ENCODE measurements at places on chromosomes 11 and 22. TPM values are rescaled to one million over a fixed set of nuclear protein-coding genes. Genes with fewer than 3 reads are reported as not detected.

The OR52J3 gene
- total RNA-seq: not detected

The LIF gene
- total RNA-seq: 21.0 TPM

The KRTAP5-9 gene
- not detected for total RNA-seq

The CEND1 gene
- 2.1 TPM for total RNA-seq

The OR8B12 gene
- not detected for total RNA-seq

The TRIM51 gene
- not detected for total RNA-seq

The TUBA8 gene
- total RNA-seq: 0.51 TPM

The FOLR2 gene
- total RNA-seq: not detected

The GPHA2 gene
- not detected for total RNA-seq

The BEST1 gene
- total RNA-seq: 4.6 TPM

The TIMP3 gene
- 1.5 TPM for total RNA-seq

The HEPN1 gene
- total RNA-seq: not detected

The ADM2 gene
- total RNA-seq: 0.57 TPM

The SPON1 gene
- total RNA-seq: not detected

The KRTAP5-7 gene
- not detected for total RNA-seq

The SPI1 gene
- 0.10 TPM for total RNA-seq

The SGSM1 gene
- total RNA-seq: 0.57 TPM

The ALDH3B1 gene
- total RNA-seq: 137 TPM

The MAPK12 gene
- 26.2 TPM for total RNA-seq

The SCT gene
- total RNA-seq: not detected

The TRMT112 gene
- 391 TPM for total RNA-seq

The CAT gene
- 35.4 TPM for total RNA-seq

The EFCAB6 gene
- total RNA-seq: 0.42 TPM

The TBRG1 gene
- 15.9 TPM for total RNA-seq

The OR4D10 gene
- total RNA-seq: not detected

The TMEM258 gene
- 237 TPM for total RNA-seq

The TYR gene
- total RNA-seq: not detected

The TRIM64C gene
- total RNA-seq: not detected

The ZBED4 gene
- 11.5 TPM for total RNA-seq

The MRPL17 gene
- 99.9 TPM for total RNA-seq

The PRR33 gene
- total RNA-seq: not detected

The PKDREJ gene
- total RNA-seq: not detected

The CTSW gene
- 0.07 TPM for total RNA-seq

The HTR3B gene
- total RNA-seq: not detected

The LRRC56 gene
- total RNA-seq: 1.0 TPM

The KCTD14 gene
- total RNA-seq: 2.0 TPM

The HYLS1 gene
- 11.9 TPM for total RNA-seq

The RASD2 gene
- 0.66 TPM for total RNA-seq

The PLEKHA7 gene
- 56.2 TPM for total RNA-seq

The FAM227A gene
- 0.66 TPM for total RNA-seq

The AASDHPPT gene
- 27.6 TPM for total RNA-seq

The TSSK2 gene
- total RNA-seq: not detected

The OR5A1 gene
- not detected for total RNA-seq

The OR52I1 gene
- total RNA-seq: not detected

The BAIAP2L2 gene
- 5.1 TPM for total RNA-seq

The MAPK8IP1 gene
- 6.1 TPM for total RNA-seq

The ROM1 gene
- 3.6 TPM for total RNA-seq

The OR51B5 gene
- total RNA-seq: not detected

The MYOD1 gene
- total RNA-seq: 0.03 TPM

The SLC16A8 gene
- total RNA-seq: not detected

The APOA4 gene
- total RNA-seq: not detected

The CLCF1 gene
- 34.8 TPM for total RNA-seq

The HBG2 gene
- not detected for total RNA-seq

The SHANK3 gene
- 4.4 TPM for total RNA-seq

The DBX1 gene
- total RNA-seq: not detected

The PTGDR2 gene
- total RNA-seq: not detected

The KRTAP5-8 gene
- not detected for total RNA-seq

The PATE2 gene
- not detected for total RNA-seq

Data from A549 treated with AZD2906 at 1 μM for 4 hours (cell line).